Activated effector memory CD4-positive, alpha-beta T cell treated with Interleukin-2 at 50 U/mL for 16 hours (primary cell): ENCODE measurements at places on chromosomes 4 and X.

DNA sequence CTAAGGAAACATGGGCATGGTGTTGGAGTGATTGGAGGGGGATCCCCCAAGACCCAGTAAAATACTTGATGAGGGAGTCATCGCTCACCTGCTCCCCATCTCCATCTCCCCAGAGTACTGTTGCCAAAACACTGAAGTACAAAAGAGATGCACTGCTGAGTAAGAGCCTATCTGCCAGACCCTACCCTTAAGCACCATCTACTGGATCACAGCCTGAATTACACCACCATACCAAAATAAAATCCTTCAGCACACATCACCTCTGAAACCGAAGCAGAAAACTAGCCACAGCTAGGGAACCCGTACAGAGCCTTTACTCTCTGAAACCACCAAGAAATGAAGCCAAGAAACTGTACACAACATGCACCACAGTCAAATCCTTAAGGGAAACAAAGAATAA, 466.3 kb upstream of the ACTRT1 start:
- no peak for DNase-seq

DNA sequence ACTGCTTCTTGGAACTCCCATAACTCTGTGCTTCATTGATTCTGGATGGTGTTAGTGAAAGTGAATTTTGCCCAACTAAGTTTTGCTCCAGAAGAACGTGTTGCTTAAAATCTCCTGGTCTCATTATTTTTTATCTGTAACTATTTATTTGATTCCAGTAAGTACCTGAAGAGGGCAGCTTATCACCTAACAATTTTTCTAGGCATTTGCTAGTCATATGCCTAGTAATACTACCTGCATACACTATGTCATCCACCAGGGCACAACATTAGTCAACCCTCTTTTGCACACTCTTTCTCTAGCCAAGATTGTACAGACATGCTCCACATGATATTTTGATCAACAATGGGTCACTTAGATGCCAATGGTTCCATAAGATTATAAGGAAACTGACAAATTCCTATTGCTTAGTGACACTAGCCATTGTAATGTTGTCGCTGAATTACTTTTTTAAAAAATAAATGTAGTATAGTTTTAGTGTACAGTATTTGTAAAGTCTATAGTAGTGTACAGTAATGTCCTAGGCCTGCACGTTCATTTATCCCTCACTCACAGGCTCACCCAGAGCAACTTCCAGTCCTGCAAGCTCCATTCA, 499.9 kb upstream of the AADAT start:
- DNase-seq = no peak

GRCh38 chrX:123745511-123745910, 12.7 kb upstream of the THOC2 start:
- DNase-seq = no peak

DNA sequence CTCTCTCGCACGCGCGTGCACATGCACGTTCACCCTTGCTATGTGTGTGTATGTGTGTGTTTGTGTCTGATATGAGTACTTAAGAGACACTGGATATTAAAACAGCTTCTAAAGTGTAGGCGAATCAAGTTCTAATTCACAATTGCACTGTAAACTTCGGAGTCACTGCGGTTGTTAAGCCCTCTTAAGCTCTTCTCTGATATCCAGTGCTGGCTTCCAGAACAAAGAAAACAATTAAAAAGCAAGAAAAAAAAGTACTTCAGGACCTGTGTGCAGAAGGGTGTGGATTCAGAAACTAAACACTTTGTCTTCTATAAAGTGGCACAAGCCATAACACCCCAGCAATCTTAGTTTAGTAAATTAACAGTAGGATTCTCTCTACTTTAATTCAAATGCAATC, 300.2 kb downstream of the PCDH7 start:
- no peak for DNase-seq

DNA sequence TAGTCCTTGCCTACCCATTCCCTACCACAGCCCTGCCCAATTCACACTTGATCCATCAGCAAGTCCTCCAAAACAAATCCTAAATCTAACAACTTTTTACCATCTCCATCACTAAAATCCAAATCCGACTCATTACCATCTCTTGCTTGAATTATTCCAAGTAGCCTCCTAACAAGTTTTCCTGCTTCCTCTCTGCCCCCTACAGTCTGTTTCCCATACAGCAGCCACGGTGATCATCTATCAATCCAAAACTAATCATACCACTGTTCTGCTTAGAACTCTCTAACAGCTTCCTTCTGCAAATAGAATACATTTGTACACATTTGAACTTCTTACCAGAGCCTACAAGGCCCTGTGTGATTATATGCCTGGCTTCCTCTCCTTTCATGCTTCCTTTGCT, 133.0 kb downstream of the SHROOM4 start:
- no peak for DNase-seq

DNA sequence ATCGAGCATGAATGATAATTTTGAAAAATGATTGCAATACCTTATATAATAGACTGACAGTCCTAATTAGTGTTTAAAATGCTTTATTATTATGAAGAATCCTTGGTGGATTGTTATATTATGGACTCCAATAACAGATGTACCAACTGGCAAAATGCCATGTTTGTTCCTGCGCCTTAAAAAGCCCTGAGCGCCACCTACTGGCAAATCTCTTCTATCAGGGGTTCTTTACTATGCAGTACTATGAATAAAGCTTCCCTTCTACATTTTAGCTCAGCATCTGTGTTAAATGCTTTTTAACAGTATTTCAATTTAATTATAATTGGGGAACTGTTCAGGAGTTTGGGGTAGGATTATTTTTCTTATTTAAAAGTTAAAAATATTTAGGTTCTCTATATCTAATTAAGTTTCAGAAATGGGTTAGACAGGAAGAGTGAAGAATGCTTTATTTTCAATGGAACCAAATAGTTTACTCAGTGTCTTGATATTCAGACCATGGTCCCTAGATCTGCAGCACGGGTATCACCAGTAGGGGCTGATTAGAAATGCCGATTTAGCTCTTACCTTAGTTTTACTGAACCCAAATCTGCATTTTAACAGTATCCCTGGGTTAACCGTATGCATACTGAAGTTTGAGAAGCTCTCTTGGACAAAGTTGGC, 20.0 kb downstream of the CFAP97 start:
- peak; percentile 43 for DNase-seq

DNA sequence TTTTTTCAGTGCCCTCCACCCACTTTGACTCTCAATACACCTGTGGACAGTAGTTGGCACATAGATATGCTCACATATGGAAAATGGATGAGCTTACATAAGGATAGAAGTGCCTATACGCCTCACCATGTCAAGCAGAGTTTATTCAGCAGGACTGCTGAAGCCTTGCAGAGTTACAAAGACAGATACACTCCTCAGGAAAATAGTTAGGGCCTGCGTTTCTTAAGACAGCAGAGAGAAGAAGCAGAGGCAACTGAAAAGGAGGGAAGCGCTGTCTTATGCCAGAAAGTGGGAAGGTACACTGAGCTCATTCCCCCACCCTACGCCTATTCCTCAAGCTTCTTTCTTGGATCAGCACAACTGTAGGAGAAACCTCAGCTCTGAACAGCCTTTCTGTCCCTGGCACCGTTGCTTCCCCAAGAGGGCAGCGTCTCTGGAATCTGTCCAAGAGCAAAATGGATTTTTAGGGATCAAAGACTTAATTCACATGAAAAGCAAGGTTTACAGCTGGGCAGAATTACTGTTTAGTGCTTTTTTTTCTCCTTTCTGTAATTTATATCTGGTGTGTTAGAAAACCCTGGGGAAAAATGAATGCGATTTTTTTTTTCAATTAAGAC, 37.3 kb upstream of the MBTPS2 start:
- no peak for DNase-seq

- no peak for DNase-seq
Observed at GRCh38 chrX:97685753-97686152, 802.0 kb downstream of the RPA4 start.

GRCh38 chr4:87270144-87270543, 49.7 kb upstream of the KLHL8 start:
- DNase-seq = no peak

- DNase-seq = no peak
Observed at GRCh38 chr4:156733582-156733981, 238.0 kb downstream of the PDGFC start.

DNA sequence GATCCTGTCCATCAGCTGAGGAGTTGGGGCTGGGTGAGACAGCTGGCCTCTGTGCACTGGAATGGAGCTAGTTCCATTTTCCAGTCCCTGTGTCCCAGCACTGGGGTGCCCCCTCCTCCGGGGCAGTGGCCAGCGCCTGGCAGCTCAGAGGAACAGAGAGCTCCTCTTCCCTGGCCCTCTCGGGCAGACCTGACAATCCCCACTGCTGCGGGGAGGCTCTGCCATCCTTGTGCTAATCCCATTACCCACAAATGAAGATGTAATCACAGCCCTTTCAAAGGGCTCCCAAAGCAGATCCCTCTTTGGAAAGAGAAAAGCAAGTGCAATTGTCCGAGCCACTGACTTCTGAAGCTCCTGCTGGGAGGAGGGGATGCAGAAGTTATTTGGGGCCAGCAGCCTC, 75.1 kb upstream of the MSX1 start:
- no peak for DNase-seq

DNA sequence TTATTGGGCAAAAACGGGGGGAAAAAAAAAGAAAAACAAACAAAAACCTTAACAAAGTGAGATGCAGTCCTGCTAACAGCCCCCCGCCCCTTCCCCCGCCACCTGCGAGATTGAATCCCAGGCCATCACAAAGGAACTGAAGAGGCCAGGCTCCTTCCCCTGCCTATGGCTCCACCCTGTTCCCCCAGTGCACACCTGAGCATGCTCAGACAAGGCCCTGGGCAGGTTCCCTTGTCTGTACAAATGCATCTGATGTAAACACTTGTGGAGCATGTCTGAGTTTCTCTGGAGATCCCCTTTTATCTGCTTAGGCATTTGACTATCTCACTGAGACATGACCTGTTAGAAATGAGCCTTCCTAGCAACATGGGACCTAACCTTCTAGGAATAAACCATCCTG, 983.7 kb upstream of the PABPC4L start:
- DNase-seq = no peak

- DNase-seq = no peak
Observed at GRCh38 chrX:19827088-19827487, 60.3 kb downstream of the SH3KBP1 start.

- no peak for DNase-seq
Observed at GRCh38 chr4:181420950-181421349, 822.3 kb upstream of the TENM3 start.
